SW 1271 (cell line): ENCODE measurements at places on chromosomes 13 and 19.

DNA sequence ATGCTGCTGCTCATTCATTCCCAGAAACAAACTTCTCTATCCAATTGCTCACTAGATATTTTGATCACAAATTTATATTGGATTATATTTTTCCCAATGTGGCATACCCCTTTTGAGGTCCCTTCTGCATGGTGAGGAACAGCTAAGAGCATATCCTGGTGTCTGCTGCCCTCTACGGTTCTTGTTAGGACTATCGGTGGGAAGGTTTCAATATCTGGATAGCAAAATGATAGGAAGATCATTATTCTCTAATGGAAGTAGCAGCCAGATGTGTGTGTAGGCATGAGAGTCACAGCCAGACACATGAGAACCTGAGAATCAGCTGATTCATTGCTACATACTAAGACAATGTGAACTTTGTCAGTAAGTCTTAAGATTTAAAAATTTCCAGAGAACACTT lies 1422.4 kb upstream of the MIR17HG start:
- no peak for DNase-seq

DNA sequence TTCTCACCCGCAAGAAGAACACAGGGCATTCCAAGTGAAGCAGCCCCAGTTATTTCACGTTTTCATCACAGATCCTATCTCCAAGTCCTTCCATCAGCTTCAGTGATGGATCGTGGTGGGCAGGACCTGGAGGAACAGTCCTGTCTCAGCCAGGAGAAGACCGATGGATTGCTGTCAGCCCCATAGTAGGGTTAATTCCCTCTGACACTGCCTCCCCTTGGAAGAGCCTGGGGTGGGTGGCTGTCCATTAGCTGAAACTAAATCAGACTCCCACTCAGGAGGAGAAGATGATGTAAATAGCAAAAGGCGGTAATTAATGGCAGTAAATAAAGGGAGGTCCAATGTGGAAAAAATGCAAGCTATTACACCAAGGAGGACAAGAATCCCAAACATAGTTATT lies 131.0 kb downstream of the TNFRSF19 start:
- no peak for DNase-seq

GRCh38 chr19:1584500-1585242 lies 8.0 kb downstream of the MBD3 start:
- no peak for DNase-seq

DNA sequence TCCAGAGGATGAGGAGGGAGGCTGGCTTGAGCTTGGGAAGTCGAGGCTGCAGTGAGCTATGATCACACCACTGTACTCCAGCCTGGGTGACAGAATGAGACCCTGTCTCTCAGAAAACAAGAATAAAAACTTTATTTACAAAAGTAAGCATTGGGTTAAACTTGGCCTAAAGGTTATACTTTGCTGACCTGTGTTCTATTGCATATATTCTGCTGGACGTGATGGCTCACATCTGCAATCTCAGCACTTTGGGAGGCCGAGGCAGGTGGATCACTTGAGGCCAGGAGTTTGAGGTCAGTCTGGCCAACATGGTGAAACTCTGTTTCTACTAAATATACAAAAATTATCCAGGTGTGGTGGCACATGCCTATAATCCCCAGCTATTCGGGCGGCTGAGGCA lies 6.6 kb upstream of the ARHGEF18 start:
- DNase-seq, result no peak

DNA sequence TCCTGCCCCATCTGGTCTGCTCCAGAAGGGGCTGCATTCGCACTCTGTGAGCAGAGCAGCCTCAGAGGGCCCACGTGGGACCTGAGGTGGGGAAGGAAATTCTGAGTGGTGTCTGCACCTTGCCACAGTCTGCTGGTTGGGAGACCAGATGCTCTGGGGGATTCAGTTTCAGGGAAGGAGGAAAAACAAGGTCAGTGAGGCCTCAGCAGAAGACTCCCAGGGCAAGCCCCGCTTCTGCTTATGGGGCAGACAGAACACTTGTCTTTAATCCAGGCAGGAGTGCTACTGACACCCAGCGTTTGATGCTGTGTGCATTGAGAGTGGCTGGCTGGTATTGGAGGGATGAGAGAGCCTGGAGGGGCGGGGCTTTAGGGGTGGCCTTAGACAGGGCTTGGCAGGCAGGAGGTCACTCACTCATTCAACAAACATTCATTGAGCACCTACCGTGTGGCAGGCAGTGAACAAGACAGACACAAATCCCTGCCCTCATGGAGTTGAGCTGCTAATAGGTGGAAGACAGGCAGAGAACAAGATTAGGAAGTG lies 4.9 kb upstream of the CLEC17A start:
- DNase-seq, result no peak

DNA sequence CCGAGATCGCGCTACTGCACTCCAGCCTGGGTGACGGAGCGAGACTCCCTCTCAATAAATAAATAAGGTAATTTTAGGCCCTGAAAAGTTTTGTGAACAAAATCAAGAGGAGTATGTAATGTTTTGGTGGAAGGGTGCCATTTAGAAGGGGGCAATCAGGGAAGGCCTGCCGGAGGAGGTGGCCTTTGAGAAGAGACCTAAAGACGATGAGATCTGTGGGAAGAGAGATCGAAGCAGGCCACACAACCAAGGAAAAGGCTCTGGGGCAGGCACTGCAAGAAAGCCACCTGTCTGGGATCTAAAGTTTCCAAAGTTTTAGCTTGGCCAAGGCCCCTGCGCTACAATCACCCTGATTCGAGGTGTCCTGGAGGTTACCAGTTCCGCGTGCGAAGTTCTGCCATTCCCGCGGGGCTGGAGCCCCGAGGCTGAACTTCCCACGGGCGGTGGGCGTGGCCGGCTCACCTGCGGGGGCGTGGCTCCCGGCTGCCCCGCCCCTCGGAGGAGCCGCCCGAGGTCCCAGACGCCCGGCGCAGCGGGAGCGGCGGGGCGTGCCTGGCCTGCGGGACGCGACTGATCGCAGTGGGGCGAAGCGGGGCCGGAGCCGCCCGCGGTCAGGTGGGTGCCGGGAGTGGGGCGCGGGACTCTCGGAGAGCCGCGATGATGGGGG lies at the start of gene KLC3:
Gene KLC3 (plus strand): TSS at position 519 of the 667 bp plus-strand sequence. CDS start 4,792 bp downstream, outside the sequence.
- no peak for DNase-seq

DNA sequence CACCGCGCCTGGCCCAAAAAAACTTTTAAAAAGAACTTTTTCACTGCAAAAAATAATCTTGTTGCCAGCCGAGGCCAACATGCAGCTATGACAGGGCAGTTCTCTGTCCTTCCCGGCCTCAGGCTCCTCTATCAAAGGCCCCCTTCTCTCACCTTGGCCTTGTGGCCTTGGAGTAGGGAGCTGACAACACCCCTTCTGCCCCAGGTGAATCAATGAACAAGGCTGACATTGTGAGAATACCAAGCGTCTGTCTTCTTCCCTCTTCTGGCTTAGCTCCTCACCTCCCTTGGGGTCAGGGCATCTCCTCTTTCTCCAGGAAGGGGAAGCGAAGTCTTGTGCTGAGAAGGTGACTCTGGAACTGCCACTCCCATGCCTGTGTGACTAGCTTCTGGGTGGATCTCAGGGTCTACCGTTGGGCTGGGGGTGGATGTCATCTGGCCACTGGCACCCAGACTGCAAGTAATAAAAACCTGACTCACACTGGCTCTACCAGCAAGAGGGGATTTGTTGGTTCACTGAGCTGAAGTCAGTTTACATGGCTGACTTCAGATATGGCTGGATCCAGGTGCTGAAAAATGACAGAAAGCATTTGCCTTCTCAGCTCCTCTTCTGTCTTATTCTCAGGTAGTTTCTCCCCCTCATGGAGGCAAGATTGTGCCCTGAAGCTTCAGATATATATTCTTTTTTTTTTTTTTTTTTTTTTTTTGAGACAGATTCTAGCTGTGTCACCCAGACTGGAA lies 6.3 kb downstream of the C19orf38 start:
- no peak for DNase-seq

- no peak for DNase-seq
These were observed 17.5 kb upstream of the PROZ start for GRCh38 chr13:113140677-113141600.

- DNase-seq, result no peak
These were observed 5.1 kb downstream of the PAF1 start for GRCh38 chr19:39385629-39386411.

- DNase-seq, result no peak
These were observed 994.7 kb upstream of the MIR17HG start for GRCh38 chr13:90352763-90353162.

- no peak for DNase-seq
These were observed 208.9 kb downstream of the DCT start for GRCh38 chr13:94270556-94270955.

- DNase-seq, result no peak
These were observed 12.8 kb downstream of the SPPL2B start for GRCh38 chr19:2341244-2341751.

GRCh38 chr13:48066310-48066989 lies 28.5 kb downstream of the MED4 start:
- no peak for DNase-seq
